ENCODE measurements at places on chromosomes 3 and 15. TPM values are rescaled to one million over a fixed set of nuclear protein-coding genes. Genes with fewer than 3 reads are reported as not detected.

The ST8SIA2 gene
- total RNA-seq: not detected

The GABRR3 gene
- not detected for total RNA-seq

The GOLGA6L10 gene
- total RNA-seq: 0.66 TPM

DNA sequence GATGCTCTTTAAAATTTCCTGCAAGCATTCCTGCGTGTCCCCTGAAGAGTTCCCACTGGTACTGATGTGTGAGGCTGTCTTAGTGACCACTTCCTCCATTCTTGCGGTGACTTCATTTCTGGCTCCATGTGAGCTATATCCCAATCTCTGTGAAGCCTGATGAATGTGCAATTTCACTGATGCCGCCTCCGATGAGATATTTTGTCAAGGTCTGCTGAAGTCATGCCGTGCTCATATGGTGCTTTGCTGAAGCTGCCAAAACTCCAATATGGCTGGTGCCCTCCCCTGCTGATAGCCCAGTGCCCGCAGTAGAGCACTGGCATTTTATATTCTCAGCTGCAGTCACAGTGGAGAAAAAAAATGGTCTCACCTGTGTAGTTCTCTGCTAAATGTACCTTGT, 271.5 kb downstream of the EFHB start:
- H3K4me3 ChIP-seq: no peak overlapping the region
- no peaks in the 10 kb centered on the region for H3K4me1 ChIP-seq

- H3K4me3 ChIP-seq: no peak overlapping the region
- H3K36me3 ChIP-seq: no peaks in the 10 kb centered on the region
- no peak overlapping the region for H3K27ac ChIP-seq
- H3K4me1 ChIP-seq: peaks cover 18% of the 10 kb centered on the region
- no peaks in the 10 kb centered on the region for H3K27me3 ChIP-seq
These were observed 1.9 kb downstream of the VILL start for GRCh38 chr3:37992271-37993066.

DNA sequence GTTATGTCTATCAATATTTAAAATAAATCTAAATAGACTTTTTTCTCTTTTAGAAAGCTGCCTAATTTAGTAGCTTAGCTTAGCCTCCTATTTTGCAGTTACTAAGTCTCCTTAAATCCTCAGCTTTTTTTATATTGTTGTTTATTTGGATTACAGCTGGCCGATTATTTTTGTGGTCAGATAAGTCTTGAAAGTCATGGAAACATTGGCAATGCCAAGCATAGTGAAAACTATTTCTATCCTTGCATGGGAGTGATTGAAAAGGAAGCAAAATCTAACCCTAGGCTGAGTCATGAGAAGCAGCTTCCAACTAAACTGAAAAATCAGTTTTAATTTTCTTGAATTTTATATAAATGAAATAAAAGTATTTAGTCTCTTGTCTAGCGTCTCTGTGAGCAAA, 1063.0 kb upstream of the GBE1 start:
- H3K27ac ChIP-seq: no peak overlapping the region
- H3K27me3 ChIP-seq: no peaks in the 10 kb centered on the region
- H3K36me3 ChIP-seq: no peaks in the 10 kb centered on the region
- H3K4me1 ChIP-seq: no peaks in the 10 kb centered on the region
- no peak for DNase-seq
- H3K4me3 ChIP-seq: no peak overlapping the region

GRCh38 chr15:55434989-55435825, 26.9 kb downstream of the PIERCE2 start:
- no peaks in the 10 kb centered on the region for H3K36me3 ChIP-seq
- H3K27ac ChIP-seq: no peak overlapping the region
- H3K4me3 ChIP-seq: no peak overlapping the region
- DNase-seq: peak; percentile 8
- H3K27me3 ChIP-seq: no peaks in the 10 kb centered on the region

DNA sequence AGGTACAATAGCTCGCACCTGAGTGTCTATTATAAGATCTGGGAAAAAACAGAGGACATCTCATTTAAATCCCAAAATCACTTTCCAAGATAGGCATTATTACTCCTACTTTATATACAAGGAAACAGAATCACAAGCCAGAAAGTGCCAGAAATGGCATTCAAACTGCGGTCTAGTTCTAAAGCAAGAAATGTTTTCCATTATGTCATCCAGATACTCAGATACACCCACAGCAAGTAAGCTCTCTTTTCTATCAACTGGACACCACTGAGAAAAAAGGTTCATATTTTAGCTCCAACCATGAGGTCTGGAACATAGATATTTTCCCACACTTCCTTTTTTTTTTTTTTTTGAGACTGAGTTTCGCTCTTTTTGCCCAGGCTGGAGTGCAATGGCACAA, 8.1 kb downstream of the SLC33A1 start:
- no peak overlapping the region for H3K27ac ChIP-seq
- no peak overlapping the region for H3K4me3 ChIP-seq
- peaks cover 72% of the 10 kb centered on the region for H3K4me1 ChIP-seq

DNA sequence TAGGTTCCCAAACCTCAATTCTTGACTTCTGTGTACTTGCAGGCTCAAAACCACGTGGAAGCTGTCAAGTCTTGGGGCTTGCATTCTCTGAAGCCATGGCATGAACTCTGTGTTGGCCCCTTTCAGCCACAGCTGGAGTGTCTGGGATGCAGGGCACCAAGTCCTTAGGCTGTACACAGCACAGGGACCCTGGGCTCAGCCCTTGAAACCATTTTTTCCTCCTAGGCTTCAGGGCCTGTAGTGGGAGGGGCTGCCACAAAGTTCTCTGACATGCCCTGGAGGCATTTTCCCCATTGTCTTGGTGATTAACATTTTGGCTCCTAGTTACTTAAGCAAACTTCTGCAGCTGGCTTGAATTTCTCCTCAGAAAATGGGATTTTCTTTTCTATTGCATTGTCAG, 135.4 kb downstream of the ATG7 start:
- no peak overlapping the region for H3K4me3 ChIP-seq
- peaks cover 45% of the 10 kb centered on the region for H3K36me3 ChIP-seq
- H3K4me1 ChIP-seq: no peaks in the 10 kb centered on the region
- no peak for DNase-seq
- H3K27ac ChIP-seq: no peak overlapping the region
- H3K27me3 ChIP-seq: no peaks in the 10 kb centered on the region

DNA sequence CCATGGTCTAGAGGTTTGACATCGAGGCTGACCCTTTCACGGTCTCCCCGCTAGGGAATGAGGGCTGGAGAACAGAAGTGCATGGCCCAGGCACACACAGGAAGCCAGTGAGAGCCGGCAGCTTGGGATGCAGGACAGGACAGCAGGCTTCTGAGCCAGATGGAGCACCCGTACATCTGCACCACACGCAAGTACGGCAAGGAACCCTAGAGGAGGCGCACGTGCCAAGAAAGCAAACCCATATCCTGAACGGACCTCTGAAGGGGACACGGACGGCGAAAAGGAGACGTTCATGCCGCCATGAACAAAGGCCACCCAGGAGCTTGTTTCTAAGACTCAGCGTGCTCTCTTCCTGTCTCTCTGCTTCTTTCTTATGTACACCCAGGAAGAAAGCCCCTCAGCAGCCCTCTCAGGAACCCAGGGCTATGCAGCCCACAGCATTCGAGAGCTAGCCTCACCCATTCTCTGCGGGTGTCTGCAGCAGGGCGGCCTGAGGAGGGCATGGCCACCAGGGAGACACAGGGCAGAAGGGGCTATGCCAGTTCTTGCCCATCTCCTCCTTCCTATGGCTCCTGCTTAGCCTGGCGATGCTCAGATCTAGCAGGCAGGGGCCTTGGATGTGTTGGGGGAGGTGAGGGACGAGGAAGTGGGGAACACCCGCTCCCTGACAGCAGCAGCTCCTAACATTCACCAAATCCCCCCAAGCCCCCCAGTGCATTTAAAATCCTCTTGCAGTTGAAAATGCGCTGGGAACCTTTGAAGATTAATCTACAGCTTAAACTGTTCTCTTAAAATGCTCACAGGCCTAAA, 81.3 kb downstream of the PCSK6 start:
- no peak overlapping the region for H3K27ac ChIP-seq
- H3K36me3 ChIP-seq: no peaks in the 10 kb centered on the region
- H3K27me3 ChIP-seq: no peaks in the 10 kb centered on the region
- H3K4me3 ChIP-seq: no peak overlapping the region

- H3K4me1 ChIP-seq: no peaks in the 10 kb centered on the region
- H3K4me3 ChIP-seq: no peak overlapping the region
- H3K36me3 ChIP-seq: no peaks in the 10 kb centered on the region
- no peaks in the 10 kb centered on the region for H3K27me3 ChIP-seq
- no peak for DNase-seq
These were observed 706.3 kb downstream of the PDCD6IP start for GRCh38 chr3:34504775-34505174.
